ENCODE measurements at places on chromosomes 7 and 10.

DNA sequence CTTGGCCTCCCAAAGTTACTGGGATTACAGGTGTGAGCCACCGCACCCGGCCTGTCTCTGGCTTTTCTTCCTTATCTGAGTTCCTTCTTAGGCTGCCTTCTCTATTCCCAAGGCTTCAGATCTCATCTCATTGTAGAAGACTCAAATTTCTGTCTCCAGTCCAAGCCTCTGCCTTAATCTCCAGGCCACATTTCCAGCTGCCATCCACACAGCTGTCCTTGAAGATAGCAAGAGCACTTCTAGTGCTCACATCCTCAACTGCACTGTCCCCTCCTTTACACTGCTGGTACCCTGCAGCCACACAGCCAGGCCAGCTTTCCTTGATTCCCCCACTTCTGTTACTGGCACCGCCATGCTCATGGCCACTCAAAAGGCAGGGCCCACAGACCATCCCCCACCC lies 35.6 kb downstream of the POLL start:
- DNase-seq: no peak

DNA sequence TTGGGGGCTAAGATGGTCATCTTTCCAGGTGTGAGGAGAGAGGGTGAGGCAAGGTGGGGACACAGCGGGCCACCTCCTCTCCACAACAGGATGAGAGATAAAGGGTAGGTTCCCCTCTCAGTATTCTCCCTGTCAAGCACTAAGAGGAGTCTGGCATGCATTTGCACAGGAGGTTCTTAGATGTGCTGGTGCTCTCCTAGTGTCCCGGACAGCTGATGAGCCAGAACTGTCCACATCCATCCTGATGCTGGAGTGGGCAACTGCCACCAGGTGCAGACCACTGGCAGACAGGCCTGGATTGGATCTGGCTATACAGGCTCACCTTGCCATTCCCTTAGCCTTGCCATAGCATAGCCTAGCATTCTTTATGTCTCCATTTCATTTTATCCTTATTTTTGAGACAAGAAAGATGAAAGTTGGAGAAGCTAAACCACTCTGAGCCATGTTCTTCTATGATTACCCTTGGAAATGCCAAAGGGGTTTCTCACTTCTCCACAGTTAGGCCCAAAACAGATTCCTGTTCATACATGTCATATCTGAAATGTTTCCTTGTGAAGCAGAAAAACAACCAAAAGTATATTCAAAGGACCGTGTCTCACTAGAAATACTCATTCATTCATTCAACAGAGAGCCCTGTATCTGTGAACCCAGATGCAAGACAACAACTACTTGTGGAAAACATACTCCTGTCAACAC lies 48.8 kb upstream of the ANTXRL start:
- no peak for DNase-seq

- DNase-seq: no peak
Observed at GRCh38 chr10:103803941-103804340, 51.4 kb downstream of the SH3PXD2A start.

DNA sequence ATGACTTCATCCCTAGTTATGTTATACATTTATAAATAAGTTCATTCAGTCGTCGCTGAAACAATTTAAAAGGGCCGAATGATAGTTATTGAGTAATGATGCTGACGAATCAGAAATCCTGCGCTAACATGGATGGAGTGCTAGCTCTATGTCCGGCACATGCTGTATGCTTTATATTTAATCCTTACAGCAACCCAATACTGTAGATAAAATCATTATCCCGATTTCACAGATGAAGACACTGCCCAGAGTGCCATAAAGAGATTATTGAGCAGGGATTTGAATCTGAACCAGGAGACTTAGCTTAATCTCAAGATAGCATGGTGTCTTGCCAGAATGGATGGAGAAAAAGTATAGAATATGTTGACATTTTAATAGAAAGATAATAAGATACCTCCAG lies 1.1 kb upstream of the ICA1 start:
- DNase-seq: no peak

DNA sequence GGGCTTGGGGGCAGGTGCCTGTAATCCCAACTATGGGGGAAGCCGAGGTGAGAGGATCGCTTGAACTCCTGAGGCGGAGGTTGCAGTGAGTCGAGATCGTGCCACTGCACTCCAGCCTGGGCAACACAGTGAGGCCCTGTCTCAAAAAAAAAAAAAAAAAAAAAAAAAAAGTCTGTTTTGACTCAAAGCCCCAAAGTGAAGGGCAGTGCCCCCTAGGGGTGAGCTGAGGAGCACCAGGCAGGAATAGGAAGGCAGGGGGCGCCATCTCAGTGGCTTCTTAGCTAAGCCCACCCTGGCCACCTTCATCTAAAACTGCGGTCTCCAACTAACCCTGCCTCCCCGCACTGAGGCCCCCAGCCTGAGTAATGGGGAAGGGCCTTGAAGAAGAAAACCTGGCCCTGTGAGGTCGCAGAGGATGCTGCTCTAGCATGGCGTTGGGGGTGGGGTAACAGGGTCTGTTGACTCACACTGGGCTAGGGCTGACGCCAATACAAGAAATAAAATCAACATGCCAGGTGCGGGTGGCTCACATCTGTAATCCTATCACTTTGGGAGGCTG lies 9.8 kb downstream of the PODXL start:
- no peak for DNase-seq
